ENCODE measurements at places on chromosomes 5 and 9.

GRCh38 chr5:59158165-59158564 is 575.3 kb downstream of the RAB3C start:
- no peak for DNase-seq

DNA sequence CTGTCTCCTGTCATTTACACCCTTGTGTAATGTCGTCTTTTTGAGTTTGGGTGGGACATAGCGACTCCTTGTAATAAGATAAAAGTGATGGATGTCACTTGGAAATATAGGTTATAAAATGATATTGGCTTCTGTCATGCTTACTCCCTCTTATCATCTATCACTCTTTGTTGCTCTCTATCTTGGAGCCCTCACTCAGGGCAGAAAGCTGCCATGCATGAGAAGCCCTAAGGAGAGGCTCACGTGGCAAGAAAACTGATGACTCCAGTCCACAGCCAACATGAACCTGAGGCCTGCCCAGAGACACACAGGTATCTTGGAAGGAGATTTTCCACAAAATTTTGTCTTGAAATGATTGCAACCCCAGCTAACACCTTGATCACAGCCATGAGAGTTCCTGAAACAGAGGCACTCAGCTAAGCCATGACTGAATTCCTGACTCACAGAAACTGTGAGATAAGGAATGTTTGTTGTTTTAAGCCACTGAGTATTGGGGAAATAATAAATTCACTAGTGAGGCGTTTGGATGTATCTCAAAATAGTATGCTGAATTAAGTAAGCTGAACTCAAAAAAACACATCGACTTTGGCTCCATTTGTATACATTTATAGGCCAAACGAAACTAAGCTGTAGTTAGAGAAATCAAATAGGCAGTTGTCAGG is 216.7 kb downstream of the CDH18 start:
- DNase-seq: no peak

GRCh38 chr9:89690334-89690912 is 85.6 kb downstream of the GADD45G start:
- no peak for DNase-seq

DNA sequence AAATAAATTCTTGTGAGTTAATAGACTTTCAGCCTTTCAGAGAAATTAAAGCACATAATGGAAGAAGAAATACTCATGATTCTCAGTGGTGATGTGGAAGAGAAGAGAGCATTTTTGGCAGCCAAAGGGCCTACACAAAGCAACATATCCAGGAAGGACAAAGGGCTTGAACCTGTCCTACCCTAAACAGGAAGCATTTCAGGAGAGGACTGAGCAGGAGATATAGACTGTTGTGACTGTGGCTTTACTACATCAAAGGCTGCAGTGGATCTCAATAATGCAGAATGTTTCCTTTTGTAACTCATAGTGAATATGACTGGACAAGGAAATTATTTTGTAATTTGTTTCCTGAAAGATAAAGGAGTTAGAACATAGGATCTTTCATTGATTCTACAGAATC is 1.3 kb upstream of the PARP8 start:
- DNase-seq: no peak

- DNase-seq: no peak
Measured at GRCh38 chr5:170067574-170068170, 38.0 kb upstream of the FOXI1 start.

DNA sequence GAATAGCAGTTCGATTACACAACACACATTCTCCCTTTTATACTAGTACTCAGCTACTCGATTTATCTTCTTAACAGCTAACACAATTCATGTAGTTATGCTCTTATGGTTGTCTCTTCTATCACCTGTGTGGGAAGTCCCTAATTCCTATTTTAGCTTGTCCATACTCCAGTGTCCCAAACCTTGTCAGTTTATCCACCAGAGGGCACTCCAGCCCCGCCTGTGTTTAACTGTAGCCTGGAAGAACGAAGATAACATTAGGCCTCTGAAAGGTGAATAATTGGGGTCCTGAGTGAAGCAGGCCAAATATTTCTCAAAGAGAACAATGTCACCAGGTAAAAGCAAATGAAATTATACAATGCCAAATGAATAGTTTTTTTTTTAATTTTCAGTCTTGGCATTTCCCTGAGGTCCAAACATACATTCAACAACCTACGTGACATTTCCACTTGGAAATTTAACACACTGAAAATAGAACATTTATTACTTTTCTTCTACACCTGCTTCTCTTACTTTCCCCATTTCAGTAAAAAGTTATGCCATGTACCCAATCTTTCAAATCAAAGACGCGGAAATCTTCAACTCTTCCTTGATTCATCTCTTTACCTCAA is 560.7 kb downstream of the HTR1A start:
- DNase-seq: peak; percentile 0

DNA sequence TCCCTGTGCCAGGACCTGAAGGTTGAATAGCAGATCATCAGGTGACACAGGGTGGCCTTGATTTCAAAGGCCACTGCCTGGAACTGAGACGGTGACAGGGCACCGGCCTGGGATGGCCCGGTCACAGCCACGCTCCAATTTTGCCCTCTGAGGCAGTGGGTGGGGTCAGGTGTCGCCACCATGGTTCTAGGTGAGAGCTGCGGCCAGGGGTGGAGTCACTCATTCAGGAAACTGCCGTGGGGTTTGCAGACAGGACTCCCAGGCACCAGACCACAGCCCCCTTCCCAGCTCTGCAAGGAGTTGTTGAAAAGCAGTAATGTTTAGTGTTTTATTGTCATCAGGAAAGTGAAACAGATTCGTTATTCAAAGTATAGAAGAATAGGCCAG is 17.3 kb upstream of the RNU6ATAC start:
- no peak for DNase-seq

GRCh38 chr9:27496135-27496504 is 28.0 kb upstream of the IFNK start:
- no peak for DNase-seq

- no peak for DNase-seq
Measured at GRCh38 chr5:62585751-62586150, 7.1 kb downstream of the LRRC70 start.

GRCh38 chr5:180233729-180234128 is 24.7 kb upstream of the RASGEF1C start:
- no peak for DNase-seq

GRCh38 chr9:18274693-18275092 is 199.3 kb upstream of the ADAMTSL1 start:
- no peak for DNase-seq

DNA sequence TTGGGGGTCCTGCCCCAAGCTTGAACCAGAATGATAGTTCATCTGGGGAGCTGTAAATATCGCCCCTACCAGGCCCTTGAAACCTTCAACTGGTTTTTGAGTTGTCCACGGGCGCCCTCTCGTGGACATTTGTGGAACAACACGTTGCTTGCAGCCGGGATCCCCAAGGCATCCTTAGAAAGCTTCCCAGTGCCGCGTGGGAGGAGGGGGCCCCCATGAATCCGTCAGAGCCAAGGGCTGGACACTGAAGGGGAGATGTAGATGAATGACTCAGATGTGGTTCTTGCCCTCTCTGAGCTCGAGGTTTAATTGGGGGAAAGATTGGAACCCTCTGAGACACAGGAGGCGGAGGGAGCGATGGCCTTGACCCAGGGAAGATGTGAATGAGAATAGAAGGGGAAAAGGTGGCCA is 31.8 kb upstream of the ORM1 start:
- DNase-seq: peak; percentile 54

GRCh38 chr5:141094481-141095262 is at the start of gene PCDHB2:
TSS of gene PCDHB2 (plus strand) at chr5:141094615. CDS start at chr5:141094791, 176 bp downstream.
- DNase-seq: peak; percentile 29

GRCh38 chr9:128627127-128627715 is 29.4 kb downstream of the DYNC2I2 start:
- no peak for DNase-seq
